ENCODE measurements at places on chromosomes 6 and 20. TPM values are rescaled to one million over a fixed set of nuclear protein-coding genes. Genes with fewer than 3 reads are reported as not detected.
A peak's percentile ranks its signal among the peaks of the same experiment; 100 is the strongest.

The SEMG1 gene
- total RNA-seq: not detected

The MYMX gene
- total RNA-seq: not detected

The GRIK2 gene
- total RNA-seq: not detected

The LAMA4 gene
- not detected for total RNA-seq

The LGSN gene
- total RNA-seq: not detected

The DEFB112 gene
- not detected for total RNA-seq

GRCh38 chr6:76752841-76753240 lies 680.4 kb upstream of the IMPG1 start:
- no peak for DNase-seq

DNA sequence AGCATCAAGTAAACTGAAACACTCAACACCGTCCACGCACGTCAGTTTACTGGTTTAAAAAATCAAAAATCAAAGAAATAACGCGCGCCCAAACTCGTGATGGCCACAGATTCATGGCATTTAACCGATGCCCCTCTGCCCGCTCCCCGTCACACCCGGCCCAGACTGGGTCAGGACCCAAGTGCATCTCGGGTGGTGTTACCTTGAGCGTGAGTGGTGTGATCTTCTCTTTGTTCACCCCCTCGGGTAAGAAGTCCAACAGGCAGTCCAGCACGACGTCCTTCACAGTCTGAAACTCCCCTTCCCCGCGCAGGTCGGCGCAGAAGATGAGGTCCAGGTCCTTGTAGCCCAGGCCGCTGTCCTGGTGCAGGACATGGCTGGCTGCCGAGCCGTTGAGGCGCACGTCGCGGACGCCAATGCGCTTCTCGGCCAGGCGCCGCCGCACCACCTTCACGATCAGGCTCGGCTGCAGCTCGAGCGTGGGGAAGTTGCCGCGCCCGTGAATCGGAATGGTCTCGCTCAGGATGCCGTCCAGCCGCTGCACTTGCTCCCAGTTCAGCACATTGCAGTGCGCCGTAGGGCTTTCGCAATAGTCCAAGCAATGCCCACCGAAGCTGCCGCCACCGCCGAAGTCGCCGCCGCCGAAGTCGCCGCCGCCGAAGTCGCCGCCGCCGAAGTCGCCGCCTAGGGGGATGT lies 945 bp downstream of the TENT5A start:
- peak; percentile 30 for DNase-seq

DNA sequence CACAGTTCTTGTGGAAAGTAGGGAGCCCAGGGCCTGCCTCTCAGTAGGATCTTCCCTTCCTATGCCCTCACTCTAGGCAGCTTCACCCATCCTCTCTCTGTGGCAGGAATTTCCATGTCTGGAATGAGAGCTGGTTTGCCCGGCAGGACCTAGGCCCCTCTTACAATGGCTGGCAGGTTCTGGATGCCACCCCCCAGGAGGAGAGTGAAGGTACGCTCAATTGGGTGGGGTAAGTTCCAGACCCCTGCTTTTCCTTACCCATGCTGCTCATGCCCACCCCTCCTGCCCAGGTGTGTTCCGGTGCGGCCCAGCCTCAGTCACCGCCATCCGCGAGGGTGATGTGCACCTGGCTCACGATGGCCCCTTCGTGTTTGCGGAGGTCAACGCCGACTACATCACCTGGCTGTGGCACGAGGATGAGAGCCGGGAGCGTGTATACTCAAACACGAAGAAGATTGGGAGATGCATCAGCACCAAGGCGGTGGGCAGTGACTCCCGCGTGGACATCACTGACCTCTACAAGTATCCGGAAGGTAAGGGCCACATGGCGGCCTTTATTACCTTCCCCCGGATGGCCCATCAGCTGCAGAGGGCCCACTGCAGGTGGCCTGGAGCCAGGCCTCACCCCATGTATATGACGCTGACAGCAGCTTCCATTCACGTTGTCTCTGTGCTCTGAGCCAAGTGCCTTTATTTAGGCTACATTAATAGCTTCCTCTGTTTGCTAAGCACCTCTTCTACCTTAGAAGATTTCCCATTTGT lies 22.8 kb downstream of the TGM6 start:
- DNase-seq: no peak

- DNase-seq: peak; percentile 83
These were observed 40.4 kb downstream of the IRF4 start for GRCh38 chr6:431986-432385.

DNA sequence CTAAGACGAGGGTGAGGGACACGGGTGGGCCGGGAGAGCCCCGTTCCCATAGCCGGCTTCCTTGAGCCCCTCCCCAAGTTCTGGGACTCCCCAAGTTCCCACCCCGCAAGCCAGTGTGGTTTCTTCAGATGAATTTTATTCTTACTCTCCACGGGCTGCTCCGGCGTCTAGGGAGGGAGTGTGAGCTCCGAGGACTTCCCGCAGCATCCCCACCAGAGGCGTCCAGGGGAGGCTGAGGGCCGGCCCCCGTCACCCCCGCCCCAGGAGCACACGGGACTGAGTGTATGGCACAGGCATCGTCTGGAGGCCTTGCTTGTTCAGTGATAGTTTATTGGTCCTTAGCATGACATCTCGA lies 10.0 kb upstream of the SLC4A11 start:
- DNase-seq: no peak

DNA sequence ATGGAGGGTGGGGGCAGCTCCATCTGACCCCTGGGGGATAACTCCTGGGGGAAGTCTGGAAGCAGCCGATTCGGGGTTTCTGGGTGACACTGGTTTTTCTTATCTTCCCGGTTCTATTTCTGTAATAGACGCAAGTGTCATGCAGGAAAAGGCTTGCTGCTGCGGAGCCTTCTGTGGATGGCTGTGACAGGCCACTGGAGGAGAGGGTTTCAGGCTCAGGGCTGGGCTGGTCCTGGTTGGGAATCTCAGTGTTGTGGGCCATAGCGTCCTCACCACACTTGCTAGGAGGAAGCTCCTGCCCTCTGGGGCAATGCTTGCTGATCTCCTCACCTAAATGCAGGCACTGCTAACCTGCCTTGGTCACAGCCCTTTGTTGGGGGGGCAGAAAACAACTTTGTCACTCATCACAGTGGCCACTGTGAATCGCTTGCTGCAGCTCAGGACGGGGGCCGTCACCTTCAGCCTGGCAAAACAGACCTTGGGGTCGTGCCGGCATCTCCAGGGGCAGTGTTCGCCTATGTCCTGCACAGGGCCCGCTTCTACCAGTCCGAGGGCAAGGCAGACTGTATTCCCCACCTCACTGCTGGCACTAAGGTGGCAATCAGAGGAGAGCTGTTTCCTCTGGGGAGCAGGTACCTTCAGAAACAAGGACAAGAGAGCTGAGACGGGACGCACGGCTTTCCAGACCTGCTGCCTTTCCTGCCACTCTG lies 4.4 kb upstream of the TUBB1 start:
- DNase-seq: no peak

- no peak for DNase-seq
These were observed 12.1 kb downstream of the BPIFB3 start for GRCh38 chr20:33065785-33066184.
